ENCODE measurements at places on chromosomes 5 and 9.

GRCh38 chr9:122579874-122580273 lies 3.3 kb downstream of the OR1L8 start:
- no peak for DNase-seq

DNA sequence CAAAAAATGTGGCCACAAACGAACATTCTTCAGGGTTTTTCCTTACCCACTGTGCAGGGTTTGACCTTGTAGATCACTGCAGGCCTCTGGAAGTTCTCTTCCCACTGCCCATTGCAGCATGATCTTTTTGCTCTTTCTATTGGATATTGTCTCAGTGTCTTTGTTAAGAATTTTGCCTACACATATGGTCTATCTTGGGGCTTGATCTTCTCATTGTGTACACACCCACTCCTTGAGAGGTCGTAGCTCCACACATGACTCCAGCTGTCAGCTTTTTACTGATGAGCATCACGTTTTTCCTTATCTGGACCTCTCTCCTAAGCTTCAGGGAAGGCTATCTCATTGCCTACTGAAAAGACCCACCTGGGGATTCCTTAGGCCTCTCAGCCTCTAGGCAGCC lies 3.0 kb upstream of the GLRX start:
- DNase-seq, result peak; percentile 88

DNA sequence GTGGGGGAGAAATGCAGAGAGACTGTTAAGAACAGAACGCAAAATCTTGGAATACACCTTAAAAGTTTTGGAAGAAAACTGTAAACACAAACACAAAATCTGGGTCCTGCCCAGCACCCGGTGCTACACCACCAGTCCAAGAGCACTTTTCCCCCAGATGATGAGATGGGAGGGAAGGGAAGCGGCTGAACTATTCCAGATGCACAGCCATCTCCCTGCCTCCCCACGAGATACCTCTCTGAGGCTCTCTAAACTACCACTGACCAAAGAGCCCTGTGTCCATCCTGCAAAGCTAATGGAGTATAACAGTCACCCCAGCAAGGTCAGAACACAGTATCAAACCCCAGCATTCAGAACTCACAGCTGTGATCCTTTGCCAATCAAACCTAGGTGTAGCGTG lies 8.0 kb downstream of the SPARC start:
- no peak for DNase-seq

DNA sequence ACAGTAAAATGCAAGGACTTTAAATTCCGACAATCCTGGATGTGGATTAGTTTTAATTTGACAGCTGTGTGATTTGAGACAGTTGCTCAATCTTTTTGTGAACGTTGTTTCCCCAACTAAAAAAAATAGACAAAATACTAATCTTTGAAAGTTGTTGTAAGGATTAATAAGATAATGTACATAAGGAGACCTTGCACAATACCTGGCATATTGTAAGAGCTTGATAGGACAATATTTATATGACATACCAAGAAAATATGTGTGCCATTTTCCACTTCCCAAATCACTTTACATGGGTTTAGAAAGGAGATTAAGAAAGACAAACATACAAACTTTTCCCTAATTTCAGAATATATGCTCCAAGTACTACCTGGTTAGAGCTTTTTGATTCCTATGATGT lies 25.3 kb downstream of the ARRDC3 start:
- no peak for DNase-seq

- DNase-seq, result no peak
Observed at GRCh38 chr9:123749580-123750202, 180.2 kb downstream of the DENND1A start.

- DNase-seq, result no peak
Observed at GRCh38 chr5:21889581-21889980, 963.6 kb downstream of the CDH12 start.

DNA sequence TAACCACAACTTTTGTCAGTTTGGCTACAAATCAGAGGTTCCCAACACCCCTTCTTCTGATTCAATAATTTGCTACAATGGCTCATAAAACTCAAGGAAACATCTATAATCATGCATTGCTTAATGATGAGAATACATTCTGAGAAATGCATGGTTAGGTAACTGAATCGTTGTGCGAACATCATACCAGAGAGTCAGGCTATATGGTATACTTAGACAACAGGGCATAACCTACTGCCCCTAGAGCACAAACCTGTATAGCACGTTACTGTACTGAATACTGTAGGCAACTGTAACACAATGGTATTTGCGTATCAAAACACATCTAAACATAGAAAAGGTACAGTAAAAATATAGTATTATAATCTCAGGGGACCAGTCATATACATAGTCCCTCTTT lies 31.0 kb upstream of the RNF38 start:
- DNase-seq, result no peak

- peak; percentile 67 for DNase-seq
Observed at GRCh38 chr5:154234551-154234950, 44.0 kb downstream of the GALNT10 start.

DNA sequence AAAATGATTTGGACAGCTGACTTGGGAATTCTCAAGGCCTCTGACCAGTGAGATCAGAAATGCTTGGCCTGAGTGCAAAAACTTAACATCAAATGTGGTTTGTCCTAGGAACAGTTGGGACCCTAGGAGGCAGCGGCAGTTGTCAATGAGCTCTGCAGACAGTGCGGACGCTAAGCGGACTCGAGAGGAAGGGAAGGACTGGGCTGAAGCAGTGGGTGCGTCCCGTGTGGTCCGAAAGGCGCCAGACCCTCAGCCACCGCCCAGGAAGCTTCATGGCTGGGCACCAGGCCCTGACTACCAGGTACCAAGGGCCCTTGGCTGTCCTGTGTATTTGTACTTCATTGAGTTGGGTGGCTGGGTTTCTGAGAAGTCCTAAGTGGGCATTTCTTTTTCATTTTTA lies 43.7 kb upstream of the POMT1 start:
- DNase-seq, result no peak

DNA sequence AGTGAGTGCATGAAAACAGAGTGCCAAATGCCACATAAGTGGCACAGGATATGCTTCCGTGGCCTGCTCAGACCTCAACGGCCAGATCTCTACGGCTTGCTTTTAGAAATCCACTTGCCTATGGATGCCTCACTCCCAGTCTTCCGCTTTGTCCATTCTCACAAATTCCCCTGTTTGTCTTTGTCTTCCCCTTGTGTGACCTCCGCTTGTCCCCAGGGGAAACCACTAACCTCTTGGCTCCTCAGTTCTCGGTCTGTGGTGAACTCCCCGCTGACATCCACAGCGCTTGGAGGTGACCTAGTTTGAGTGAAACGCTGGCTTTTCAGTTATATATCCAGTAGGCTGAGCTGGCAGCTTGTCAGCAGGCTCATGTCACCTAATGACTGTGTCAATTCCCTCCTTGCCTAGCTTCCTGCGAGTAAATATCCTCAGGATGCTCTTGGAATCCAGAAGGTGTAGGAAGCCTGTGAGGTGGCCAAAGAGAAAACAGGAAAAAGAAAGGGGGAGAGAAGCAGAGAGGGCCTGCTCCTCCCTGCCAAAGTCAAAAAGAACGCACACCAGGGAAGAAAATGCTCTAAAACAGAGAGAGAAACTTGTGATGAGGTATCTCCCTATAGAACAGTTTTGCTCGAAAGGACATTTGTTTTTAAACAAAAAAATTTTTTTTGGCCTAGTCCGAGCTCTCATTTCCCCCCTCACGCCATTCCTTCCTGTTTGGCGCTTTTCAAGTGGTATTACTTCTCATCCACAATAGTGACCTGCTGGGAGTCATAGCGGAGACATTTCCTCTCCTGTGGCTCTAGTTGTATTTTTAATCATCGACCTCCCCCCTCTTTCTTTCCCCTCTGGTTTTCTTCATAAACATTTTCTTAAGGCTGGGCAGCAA lies 101.6 kb upstream of the SPRY4 start:
- DNase-seq, result no peak

- DNase-seq, result no peak
Observed at GRCh38 chr5:168319774-168320173, 28.3 kb downstream of the WWC1 start.

GRCh38 chr9:97041898-97042297 lies 3.0 kb upstream of the CTSV start:
- DNase-seq, result no peak

DNA sequence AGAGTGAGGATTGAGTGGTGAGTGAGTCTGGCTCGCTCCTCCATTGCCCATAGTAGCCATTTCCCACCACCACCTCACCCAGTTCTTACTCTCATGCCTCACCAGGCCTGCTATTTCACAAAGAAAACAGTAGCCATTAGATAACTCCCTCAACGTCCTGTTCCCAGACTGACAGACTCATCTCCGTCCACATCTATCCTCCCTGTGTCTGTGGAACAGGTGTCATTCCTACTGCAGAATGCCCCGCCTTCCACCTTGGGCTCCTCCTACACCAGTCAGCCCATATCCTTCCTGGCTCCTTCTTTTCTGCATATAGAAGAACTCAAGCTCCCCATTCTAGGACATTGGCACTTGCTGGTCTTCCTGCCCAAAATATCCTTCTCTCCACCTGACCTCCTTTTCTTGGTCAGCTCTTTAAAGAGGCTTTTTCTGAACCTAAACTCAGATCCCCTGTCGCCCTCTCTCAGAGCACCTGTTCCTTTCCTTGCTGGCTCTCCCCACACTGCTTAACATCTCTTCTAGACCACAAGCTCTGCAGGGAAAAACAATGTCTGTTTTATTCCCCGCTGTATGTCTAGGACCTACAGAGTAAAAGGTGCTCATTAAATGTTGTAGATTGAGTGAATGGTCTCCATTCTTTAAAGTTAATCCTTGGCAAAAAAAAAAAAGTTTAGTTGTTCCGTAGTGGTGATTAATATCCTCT lies 3.2 kb downstream of the TNFAIP8 start:
- no peak for DNase-seq

- peak; percentile 9 for DNase-seq
Observed at GRCh38 chr5:78127875-78128274, 166.6 kb downstream of the AP3B1 start.

- DNase-seq, result peak; percentile 50
Observed at GRCh38 chr5:75710637-75711036, 6.6 kb downstream of the POC5 start.

DNA sequence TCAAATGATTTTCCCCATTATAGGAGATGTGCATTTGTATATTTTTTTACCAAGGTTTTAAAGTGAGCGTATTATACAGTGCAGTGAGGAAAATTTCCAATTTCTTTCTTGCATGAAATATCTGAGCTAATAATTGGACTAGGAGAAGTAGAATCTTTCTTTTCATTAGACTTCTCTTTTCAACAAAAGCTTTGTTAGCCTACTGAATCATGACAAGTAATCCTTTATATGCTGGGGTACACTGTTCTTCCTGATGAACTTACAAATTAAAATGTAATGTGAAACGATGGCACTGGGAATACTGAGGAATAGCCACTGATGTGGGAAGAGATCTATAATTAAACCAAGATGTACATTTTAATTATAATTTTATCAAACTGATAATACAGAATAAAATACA lies 829.6 kb downstream of the PTPRD start:
- no peak for DNase-seq

DNA sequence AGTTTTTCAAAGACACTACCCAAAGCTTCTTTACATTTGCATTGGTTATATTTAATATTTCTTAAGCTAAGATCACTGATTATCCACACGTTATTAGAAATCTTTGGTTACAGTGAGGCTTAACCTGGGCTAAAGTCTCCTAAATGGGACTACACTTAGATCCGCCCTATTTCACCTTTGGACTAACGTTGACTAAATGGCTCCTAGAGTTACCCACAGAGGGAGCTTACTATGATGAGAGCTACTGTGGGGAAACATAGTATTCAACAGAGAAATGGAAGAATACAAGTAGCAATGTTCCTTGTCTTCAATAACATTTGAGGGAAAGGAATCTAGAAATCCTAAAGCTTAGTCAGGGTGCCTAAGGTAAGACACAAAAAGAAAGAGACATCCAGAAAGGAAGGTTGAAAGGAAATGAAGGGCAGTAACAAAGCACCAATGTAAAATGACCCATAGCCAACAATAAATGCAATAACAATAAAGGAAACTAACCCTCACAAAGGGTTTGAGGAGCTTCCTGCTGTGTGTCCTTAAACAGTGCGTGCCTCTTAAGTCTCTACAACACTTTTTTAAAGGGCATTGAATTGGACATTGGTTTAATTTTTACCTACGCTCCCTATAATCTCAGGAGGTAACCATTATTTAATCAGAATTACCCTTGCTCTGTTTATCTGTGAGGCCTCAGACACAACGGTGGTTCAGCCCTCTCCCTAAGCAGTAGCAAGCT lies 217.1 kb downstream of the PJA2 start:
- no peak for DNase-seq

GRCh38 chr5:59099270-59099994 lies 516.6 kb downstream of the RAB3C start:
- DNase-seq, result peak; percentile 35

- DNase-seq, result peak; percentile 3
Observed at GRCh38 chr9:18260521-18260920, 213.4 kb upstream of the ADAMTSL1 start.

DNA sequence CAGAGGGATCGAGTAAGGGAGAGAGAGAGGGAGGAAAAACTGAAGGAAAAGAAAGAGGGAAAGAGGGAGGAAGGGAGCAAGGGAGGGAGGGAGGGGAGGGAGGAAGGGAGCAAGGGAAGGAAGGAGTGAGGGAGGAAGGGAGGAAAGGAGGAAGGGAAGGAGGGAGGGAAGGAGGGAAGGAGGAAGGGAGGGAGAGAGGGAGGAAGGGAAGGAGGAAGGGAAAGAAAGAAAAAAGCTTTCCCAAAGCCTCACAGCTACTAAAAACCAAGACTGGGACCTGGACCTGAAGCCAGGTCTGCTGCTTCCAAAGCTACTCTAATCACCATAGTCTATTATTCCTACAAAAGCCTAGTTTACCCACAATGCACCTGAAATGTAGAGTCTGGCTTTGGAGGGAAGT lies 259.8 kb upstream of the WWC1 start:
- DNase-seq, result no peak

- no peak for DNase-seq
Observed at GRCh38 chr9:16809912-16810610, 60.4 kb downstream of the BNC2 start.

DNA sequence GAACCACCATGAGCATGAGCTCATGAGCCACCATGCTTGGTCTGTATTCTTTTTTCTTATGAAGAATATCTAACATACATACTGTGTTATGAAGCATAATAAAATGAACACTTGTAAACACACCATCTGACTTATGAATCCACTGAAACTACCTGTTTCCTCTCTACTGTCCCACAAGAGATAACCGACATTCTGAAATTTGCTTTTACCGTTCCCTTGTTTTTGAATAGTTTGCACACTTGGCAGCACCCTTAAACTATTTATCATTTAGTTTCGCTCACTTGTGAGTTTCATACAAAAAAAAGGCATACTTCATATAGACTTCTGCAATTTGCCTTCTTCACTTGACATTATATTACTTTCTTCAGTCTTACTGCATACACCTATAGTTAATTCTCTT lies 8.9 kb downstream of the LARS1 start:
- DNase-seq, result no peak

Measured in hematopoietic multipotent progenitor cell treated with erythropoietin and hydrocortisone succinate and interleukin-3 and kit ligand, for 6 days (in vitro differentiated cells).